NCI-H2029 treated with DMSO at 0.1 percent for 48 hours (cell line): ENCODE measurements at places on chromosomes 3 and 15.

DNA sequence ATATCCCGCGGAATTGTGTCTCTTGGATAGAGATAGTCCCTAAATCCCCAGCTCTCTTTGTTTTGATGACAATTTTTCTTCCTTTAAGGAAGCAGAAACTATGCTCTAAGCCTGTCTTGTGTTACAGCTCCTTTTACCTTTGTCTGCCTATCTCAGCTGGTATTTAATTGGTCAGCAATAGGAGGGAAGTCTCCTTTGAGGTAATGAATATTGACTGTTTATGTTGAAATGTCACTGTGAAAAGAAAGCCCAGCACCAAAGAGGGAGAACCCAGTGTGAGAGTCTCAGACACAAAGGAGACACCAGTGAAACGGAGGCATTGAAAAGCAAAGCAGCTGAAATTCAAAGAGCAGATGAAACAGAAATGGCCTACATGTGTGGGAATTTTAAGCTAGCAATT lies 372.6 kb downstream of the NR2F2 start:
- DNase-seq = no peak

DNA sequence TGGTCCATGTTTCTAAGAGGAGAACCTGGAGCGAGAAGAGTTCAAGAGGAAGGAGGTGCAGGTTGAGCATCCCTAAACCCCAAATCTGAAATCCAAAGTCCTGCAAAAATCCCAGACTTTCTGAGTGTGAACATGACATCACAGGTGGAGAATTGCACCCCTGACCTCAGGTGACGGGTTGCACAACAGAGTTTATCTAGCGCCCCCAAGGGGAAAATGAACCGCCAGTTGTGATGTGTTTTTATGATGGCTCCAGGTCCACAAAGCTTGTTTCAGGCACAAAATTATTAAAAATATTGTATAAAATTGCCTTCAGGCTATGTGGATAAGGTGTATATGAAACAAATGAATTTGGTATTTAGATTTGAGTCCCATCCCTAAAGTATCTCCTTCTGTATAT lies 420.0 kb downstream of the GABRB3 start:
- DNase-seq = no peak

DNA sequence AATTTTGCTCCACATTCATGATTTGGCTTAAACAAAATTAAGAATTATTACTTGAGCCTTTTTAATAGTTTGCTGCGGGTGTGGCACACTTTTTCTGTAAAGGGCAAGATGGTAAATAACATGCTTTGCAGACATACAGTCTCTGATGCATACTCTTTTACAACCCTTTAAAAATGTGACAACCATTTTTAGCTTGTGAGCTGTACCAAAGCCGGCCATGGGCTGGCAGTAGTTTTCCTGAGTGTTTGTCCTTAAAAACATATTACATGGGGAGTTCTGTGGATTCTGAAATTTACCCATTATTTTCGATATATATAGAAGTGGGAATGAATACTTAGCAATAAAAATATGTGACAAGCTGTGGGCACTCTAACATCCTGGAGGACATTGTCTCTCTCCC lies 163.4 kb downstream of the FNDC3B start:
- no peak for DNase-seq

DNA sequence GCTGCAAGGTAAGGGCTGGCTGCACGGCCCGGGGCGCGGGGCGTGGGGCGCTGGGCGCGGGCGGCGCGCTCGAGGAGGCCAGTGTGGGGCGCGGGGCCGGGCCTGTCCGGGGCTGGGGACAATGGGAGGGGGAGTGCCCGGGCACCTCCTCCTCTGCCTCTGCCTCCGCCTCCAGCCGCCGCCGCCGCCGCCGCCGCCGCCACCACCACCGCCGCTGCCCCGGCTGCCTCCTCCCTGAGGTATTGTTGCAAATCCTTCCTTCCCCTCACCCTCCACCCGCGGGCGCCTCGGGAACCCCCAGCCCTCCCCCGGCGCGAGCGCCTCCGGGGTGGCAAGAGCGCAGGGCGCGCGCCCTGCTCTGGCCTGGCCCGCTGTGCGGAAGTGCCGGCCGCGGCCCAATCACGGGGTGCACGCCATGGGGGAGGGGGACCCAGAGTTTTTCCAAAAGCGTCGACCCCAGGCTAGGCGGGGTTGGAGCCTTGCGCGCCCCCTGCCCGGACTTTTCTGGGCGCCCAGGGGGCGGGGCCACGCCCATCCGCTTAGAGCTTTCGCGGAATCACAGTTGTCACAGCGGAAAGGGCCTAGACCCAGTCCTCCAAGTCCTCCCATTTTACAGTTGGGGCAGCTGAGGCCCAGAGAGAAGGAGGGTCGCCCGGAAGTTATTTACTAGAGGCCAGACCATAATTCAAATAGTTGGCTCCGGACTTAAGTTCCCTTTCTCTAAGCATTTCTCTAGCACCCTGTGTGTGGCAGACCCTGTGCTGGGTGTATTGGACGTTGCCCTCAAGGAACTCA lies at the start of gene LPP:
LPP (plus strand) TSS at position 144 of the 795 bp plus-strand sequence. CDS start 251,964 bp downstream, outside the sequence.
- no peak for DNase-seq

- no peak for DNase-seq
Measured at GRCh38 chr3:123914829-123915228, 30.7 kb upstream of the MYLK start.

DNA sequence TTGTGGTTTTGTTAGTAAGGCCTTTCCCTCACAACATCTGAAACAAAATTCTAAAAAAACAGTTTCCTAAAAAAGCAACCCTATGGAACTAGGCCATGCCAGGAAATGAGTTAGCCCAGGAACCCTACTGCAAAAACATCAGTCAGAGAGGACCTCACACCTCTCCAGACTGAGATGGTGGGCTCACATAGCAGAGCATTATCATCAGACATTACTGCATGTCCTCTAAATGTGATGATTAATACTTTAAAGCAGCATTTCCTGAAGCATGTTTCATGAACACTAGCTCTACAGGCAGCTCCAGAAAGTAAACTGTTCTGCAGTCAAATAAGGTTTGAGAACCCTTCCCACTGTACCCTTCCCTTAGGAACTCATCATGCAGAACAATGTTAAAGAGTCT lies 232.3 kb upstream of the MRPL3 start:
- no peak for DNase-seq

DNA sequence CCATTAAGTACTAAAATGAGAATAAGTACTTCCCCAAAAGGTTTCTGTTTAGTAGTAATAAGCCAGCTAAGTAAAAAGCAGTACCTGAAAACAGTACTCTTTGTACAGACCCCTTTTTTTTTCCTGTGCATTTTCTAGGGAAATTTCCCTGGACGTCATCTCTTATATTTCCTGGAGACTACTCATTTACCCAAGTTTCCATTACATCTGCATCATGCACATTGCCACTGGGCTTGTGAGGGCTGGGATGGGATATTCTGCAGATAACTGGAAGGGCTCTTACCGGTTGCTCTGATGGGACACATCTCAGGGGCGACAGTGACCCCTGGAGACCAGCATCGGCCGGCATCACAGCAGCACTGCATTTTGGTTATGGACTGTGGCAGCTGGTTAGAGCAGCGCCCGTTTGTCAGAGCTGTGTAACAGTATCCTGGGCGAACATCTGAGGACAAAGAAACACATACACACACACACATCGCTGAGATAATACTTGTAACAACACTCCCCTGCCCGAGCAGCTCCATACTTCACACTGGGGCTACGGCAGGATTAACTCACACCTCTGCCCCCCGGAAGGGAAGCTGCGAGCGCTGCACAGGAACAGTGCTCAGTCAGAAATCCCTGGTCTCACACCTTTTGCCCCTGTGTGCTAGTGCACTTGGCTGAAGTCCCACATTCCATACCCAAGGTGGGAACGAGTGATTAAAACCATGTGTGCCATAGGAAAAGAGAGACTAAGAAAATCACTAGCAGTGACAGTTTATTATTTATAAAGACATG lies 124.9 kb downstream of the FBN1 start:
- no peak for DNase-seq

- no peak for DNase-seq
Measured at GRCh38 chr3:153319705-153320554, 157.9 kb downstream of the RAP2B start.

GRCh38 chr3:49724586-49724985 lies 835 bp upstream of the GMPPB start:
- no peak for DNase-seq

DNA sequence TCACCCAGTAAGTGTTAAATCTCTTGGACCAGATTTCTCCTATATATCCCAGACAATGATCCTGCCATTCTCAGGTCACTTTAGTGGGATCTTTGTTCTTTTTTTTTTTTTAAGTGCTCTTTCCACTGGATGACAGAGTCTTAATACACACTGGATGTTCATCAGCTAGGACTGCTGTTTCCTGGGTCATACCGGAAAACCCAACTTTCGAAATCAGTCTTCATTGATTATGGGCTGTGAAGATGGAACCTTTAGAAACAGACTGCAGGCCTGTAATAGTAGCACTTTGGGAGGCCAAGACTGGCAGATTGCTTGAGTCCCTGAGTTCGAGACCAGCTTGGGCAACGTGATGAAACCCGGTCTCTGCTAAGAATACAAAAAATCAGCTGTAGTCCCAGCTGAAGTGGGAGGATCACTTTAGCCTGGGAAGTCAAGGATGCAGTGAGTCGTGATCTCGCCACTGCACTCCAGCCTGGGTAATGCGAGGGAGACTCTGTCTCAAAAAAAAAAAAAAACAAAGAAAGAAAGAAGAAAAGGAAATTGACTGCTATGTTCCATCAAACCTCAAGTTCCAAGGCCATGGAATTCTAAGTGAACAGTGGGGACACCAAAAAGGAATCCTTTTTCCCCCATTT lies 2.3 kb downstream of the EOGT start:
- DNase-seq = no peak

DNA sequence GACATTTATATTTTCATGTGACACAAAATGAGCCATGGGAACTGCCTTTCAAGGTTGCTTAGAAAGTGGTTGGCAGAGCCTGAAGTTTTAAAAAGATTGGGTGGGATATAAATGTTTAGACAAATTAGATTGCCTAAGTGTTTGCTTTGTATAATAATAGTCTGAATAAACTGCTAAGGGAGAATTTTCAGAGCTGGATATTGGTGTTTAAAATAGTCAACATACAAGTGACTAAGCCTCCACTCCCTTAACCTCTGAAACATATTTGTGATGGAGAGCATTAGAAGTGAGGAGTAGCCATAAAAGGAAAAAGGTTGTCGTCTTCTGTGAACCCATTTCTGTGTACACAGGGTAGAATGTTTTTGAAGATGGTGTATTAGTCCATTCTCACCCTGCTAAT lies 201.6 kb downstream of the THSD4 start:
- DNase-seq = no peak
